Stimulated activated CD4-positive, alpha-beta T cell treated with anti-CD3 and anti-CD28 coated beads, Interleukin-15, amount 100 ng/mL, for 1 hour (primary cell): ENCODE measurements at places on chromosomes 6 and 20.

DNA sequence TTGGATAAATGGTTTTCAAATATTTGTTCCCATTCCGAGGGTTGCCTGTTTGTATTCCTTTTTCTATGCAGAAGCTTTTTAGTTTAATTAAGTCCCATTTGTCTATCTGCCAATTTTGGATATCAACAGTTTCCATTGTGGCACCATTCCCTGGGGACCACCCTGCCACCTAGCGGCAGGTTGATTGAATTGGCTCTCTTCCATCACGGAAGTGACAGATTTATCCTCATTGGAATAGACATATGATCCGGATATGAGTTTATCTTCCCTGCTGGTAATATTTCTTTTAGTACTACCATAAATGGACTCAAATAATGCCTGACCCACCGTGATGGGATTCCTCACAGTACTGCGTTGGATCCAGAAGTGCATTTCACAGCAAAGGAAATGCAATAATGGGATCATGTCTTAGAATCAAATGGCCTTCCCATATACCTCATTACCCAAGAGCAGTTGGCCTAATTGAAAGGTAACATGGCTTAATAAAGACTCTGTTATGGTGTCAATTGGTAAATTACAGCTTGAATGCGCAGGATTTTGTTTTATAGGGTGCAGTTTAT lies 327.0 kb downstream of the BMP2 start:
- no peak for DNase-seq

DNA sequence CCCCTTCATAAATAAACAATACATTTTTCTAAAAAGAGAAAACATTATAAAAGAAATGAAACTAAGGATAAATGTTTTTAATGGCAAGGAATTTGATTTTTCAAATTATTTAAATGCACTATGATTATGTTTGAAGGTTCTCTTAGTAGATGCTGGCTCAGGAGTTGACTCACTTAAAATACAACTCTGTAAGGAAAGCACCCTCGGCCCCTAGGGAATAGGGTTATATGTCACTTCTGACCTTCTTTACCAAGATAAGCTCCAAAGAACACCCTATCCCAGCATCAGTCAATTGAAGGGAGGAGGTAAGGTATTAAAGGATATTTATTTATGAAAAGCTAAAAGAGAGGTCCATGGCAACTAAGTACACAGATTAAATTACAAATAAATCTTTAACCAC lies 6.8 kb downstream of the SNAP91 start:
- DNase-seq: no peak

DNA sequence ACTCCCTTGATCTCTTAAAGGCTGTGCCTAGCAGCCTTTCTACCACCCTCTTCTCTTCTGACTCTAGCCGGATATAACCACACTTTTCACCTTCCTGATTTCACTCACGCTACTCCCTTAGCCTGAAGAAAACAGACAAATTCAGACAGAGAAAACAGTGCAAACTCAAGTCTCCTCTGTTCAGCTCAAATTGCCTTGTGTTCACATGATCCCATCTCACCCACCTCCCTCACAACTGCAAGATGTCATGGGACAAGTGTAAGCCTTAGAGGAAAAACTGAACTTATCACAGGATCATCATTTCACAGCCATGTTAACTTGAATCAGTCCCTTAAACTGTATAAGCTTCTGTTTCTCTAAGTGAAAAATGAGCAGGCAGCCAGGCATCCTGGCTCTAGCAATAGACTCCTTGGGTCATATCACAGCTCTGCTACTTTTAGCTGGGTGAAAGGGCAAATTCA lies 66.5 kb upstream of the TENT5A start:
- DNase-seq: no peak

DNA sequence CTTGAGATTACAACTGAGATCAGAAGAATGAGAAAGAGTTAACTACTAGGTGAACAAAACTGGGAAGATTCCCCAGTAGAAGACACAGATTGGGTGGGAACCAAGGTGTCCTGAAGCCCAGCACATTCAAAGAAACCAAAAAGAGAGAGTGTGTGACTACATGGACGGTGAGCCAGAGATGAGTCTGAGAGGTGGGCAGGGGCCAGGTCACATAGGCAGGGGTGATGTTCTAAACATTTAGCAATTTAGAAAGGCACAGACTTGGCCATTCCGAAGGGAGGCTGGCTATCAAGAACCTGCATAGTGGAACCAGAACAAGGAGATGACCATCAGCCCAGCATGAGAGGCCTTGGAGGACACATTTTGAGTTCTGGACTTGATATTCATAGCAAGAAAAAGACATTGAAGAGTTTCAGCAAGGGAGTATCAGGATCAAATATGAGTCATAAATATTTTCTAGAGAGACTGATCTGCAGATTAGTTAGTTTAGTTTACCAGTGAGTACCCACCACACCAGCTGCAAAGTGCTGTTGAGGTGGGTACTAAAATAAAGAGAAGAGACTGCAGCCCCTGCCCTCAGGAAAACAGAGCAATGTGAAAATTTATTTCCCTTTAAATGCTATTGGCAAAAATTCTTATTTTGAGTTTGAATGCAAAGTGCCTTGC lies 340.5 kb upstream of the PRDM1 start:
- no peak for DNase-seq

- no peak for DNase-seq
These were observed 1.7 kb downstream of the MUCL3 start for GRCh38 chr6:30942338-30943060.

GRCh38 chr6:25403150-25403549 lies 124.0 kb downstream of the CARMIL1 start:
- DNase-seq: no peak

DNA sequence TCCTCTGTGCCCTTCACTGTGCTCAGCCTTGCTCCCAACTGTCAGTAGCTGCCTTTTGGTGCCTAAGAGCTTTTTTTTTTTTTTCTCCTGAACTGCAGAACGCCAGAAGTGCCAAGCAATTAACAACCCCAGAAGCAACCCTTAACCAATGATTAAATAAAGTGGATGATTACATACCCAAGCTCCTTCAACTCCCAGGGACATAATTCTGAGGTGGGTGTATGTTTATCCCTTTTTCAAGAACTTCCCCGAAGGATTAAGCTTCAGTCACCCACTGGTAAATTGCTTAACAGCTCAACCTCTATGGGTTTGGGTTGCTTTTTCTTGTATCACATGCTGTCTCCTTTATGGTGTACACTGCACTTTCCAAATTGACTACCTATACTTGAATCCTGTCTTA lies 41.1 kb downstream of the KLHL31 start:
- DNase-seq: no peak

- DNase-seq: no peak
These were observed 302.5 kb downstream of the DHX35 start for GRCh38 chr20:39264506-39265172.
